ENCODE measurements at places on chromosomes 12 and 14. TPM values are rescaled to one million over a fixed set of nuclear protein-coding genes. Genes with fewer than 3 reads are reported as not detected.

DNA sequence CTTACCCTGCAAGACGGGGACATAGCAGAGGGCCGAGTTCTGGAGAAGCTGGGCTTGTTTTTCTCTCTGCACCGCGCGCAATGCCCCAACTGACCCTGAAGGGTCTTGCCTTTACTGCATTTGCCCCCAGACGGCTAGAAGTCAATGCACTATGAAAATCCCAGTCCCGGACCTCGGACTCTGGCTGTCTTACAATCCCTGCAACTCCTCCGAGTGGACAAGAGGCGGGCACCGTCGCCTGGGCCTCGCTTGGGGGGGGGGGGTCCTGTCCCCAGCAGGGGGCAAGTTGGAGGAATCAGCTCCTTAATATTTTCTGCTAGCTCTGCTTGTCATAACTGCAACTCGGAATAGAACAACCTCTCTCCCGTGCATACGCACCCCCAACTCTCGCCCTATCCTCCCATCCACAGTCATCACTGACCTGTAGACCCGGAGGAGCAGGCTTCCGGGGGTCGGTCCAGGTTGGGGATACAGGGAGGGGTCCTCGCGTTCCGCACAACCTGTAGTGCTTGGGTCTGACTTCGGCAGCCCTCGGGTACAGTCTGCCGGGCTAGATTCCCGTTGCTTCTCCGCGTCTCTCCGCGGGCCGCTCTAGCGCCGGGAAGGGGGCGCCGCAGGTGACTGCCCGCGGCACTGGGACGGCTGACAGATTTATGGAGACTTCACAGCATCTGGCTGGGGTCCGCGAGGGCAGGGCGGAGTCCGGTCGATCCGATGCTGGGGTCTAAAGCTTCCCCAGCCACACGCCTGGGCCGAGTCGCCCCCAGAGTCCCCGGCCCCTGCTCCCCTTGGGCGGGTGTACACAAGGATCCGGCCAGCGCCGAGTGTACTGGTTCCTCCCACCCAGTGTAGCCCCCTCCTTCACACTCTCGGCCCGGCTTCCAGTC, 3.3 kb upstream of the PAX9 start:
- H3K36me3 ChIP-seq, result no peaks in the 10 kb centered on the region
- peaks cover 21% of the 10 kb centered on the region for H3K4me1 ChIP-seq
- H3K27ac ChIP-seq, result no peak overlapping the region
- no peak for DNase-seq

- peak overlapping the region; percentile 90 for H3K27ac ChIP-seq
- peaks cover 98% of the 10 kb centered on the region for H3K36me3 ChIP-seq
- H3K27me3 ChIP-seq, result no peaks in the 10 kb centered on the region
- peaks cover 42% of the 10 kb centered on the region for H3K4me1 ChIP-seq
Observed at GRCh38 chr12:124422142-124422569, 127.3 kb downstream of the RFLNA start.

GRCh38 chr14:31022386-31022785, 3.1 kb upstream of the AP4S1 start:
- H3K4me3 ChIP-seq, result no peak overlapping the region
- H3K4me1 ChIP-seq, result peaks cover 7% of the 10 kb centered on the region
- no peaks in the 10 kb centered on the region for H3K27me3 ChIP-seq
- DNase-seq, result no peak
- H3K36me3 ChIP-seq, result peaks cover 10% of the 10 kb centered on the region

The SMCO2 gene
- 0.52 TPM for total RNA-seq

The RNASE7 gene
- total RNA-seq, result not detected

- peak; percentile 91 for DNase-seq
- peaks cover 99% of the 10 kb centered on the region for H3K4me1 ChIP-seq
- no peaks in the 10 kb centered on the region for H3K36me3 ChIP-seq
- no peaks in the 10 kb centered on the region for H3K27me3 ChIP-seq
- H3K27ac ChIP-seq, result peak overlapping the region; percentile 74
Observed at GRCh38 chr14:68951035-68951797, 27.9 kb downstream of the ACTN1 start.

DNA sequence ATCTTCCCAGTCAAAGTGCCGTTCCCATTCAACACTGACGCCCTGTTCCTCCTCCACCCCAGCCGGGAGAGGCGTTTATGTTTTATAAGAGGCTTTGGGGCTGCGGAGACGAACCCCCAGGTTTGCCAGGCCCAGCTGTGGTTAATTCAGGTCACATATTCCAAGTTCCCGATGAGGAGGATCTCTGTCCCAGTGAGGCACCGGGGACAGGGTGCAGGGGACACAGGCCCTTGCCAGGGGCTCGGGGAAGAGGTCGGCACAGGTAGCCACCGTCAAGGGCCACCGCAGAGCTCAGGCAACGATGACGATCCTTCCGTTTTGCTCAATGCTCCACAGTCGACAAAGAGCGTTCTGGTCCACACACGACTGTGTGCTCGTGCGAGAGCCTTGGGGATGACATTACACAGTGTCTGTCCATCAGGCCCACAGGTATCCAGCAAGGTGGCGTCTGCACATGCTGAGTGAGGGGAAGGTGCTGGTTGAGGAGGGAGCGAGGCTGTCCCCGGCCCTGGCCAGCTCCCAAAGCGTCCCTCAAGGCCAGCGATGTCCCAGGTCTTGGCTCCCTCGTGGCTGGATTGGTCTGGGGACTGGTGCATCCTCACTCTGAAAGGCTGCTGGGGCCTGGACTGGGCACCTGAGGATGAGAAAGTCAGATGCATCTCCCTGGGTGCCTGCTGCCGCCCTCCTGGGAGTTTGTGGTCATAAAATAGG, 189.2 kb upstream of the C14orf180 start:
- H3K27me3 ChIP-seq, result no peaks in the 10 kb centered on the region
- H3K4me1 ChIP-seq, result no peaks in the 10 kb centered on the region
- H3K27ac ChIP-seq, result no peak overlapping the region

The NGB gene
- total RNA-seq, result not detected

The HPD gene
- total RNA-seq, result 2.1 TPM

- H3K4me3 ChIP-seq, result no peak overlapping the region
- no peaks in the 10 kb centered on the region for H3K27me3 ChIP-seq
- no peaks in the 10 kb centered on the region for H3K36me3 ChIP-seq
- DNase-seq, result no peak
- H3K27ac ChIP-seq, result peak overlapping the region; percentile 26
Observed at GRCh38 chr12:108905725-108906124, 25.8 kb downstream of the DAO start.

The SDR39U1 gene
- total RNA-seq, result 40.7 TPM

The LMNTD1 gene
- total RNA-seq, result not detected

DNA sequence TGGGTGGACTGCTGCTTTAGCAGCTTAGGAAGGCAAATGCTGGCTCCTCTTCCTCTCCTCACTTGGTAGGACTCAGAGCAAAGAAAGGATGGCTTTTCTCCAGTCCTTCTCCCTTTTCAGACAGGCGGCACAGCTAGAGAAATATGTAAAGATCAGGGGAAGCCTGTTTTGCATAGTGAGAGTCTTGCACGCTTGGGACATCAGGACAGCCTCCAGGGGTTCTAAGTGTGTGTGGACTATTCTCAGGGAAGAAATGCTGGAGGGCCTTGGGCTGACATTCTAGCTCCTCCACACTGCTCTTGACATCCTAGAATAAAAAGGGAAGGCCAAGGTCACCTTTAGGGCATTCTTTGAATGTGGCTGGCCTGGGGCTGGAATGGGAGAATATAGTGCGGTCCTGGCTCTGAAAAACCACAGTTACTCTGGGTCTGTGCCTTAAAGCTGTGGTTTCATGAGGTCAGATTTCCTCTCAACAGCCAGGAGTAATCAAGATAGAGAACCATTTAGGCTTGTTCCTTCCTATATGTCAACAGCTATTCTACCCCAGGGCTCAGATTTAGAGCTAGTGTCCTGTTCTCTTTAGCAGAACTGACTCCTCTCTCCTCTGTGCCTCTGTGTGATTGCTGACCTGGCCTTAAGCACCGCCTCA, 24.3 kb downstream of the CMA1 start:
- H3K27me3 ChIP-seq, result no peaks in the 10 kb centered on the region
- H3K4me1 ChIP-seq, result no peaks in the 10 kb centered on the region
- H3K4me3 ChIP-seq, result no peak overlapping the region
- no peak for DNase-seq

- peak within 1 kb of the TSS; percentile 17 for H3K4me3 ChIP-seq
- H3K27me3 ChIP-seq, result peaks cover 74% of the 10 kb centered on the region
- no peak within 1 kb of the TSS for H3K27ac ChIP-seq
- no peaks in the 10 kb centered on the region for H3K36me3 ChIP-seq
- DNase-seq, result peak; percentile 79
Observed at GRCh38 chr12:49538510-49539403, at the start of gene KCNH3. TSS of gene KCNH3 (plus strand) at chr12:49539030. CDS start at chr12:49539417, 387 bp downstream.
